ENCODE measurements at places on chromosomes 6 and 20. TPM values are rescaled to one million over a fixed set of nuclear protein-coding genes. Genes with fewer than 3 reads are reported as not detected.

EYS gene
- total RNA-seq = not detected

SLC17A9 gene
- total RNA-seq = 6.3 TPM

SPTLC3 gene
- 0.54 TPM for total RNA-seq

NEDD9 gene
- total RNA-seq = 42.8 TPM

EYA2 gene
- 3.6 TPM for total RNA-seq

KCNB1 gene
- total RNA-seq = 0.18 TPM

BTN3A1 gene
- total RNA-seq = 6.2 TPM

FOXA2 gene
- not detected for total RNA-seq

MYMX gene
- total RNA-seq = not detected

LAMA2 gene
- total RNA-seq = 214 TPM

GATA5 gene
- 0.32 TPM for total RNA-seq

PSORS1C1 gene
- 1.1 TPM for total RNA-seq

TMEM170B gene
- total RNA-seq = 0.49 TPM

MYLK4 gene
- 0.97 TPM for total RNA-seq

CST5 gene
- total RNA-seq = not detected

MAP3K7 gene
- 22.2 TPM for total RNA-seq

TCP1 gene
- total RNA-seq = 185 TPM

FRK gene
- 2.9 TPM for total RNA-seq

FAM217A gene
- total RNA-seq = not detected

PCNA gene
- 52.7 TPM for total RNA-seq

SNX21 gene
- 33.6 TPM for total RNA-seq

PAX1 gene
- not detected for total RNA-seq

FAM83C gene
- total RNA-seq = not detected

CTSA gene
- total RNA-seq = 134 TPM

SAMD3 gene
- total RNA-seq = not detected

ENPP1 gene
- total RNA-seq = 0.81 TPM

Measured in cardiac atrium fibroblast (primary cell).